CD4-positive, alpha-beta T cell treated with Interleukin-12 subunit alpha and Interleukin-12 subunit beta, for 1 hour (primary cell): ENCODE measurements at places on chromosomes 2 and 18.

- no peak for DNase-seq
These were observed 102.6 kb downstream of the DYSF start for GRCh38 chr2:71555798-71556454.

DNA sequence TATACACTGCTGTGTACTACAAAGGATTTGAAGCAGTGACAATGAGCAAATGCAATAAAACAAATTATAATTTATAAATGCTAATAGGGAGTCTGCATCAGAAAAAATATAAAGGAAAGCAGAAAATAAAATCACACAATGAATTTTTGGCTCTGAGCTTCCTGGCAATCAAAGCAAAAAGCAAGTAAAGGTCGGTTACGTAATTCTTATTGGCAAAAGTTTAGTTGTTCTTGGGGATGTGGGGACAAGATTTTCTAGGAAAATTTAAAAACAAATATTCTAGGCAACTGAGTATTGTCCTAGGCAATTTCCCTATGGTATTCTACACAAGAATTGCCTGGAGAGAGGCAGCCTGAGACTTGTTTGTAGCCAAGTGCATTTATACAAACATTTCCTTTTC lies 1.8 kb downstream of the ORC2 start:
- DNase-seq, result no peak

GRCh38 chr2:75140288-75140687 lies 59.0 kb downstream of the TACR1 start:
- DNase-seq, result no peak

GRCh38 chr2:233270366-233270765 lies 18.9 kb downstream of the ATG16L1 start:
- DNase-seq, result peak; percentile 64

DNA sequence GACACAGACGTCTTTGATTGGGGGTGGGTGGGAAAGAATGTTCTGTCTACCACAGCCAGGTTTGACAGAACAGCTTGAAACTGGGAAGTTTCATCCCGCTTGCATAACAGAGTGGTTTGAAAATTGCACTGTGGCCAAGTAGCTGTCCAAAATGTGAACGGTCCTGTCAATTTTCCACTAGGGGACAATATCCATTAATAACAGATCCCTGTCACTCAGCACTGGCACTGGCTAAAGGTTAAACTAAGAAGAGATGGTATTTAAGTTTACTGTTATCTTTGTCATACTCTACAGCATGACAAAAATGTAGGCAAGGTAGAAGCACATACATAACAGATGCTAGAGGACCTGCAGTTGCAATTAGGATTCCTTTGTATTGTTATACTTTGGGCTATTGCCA lies 55.6 kb upstream of the ACMSD start:
- DNase-seq, result peak; percentile 4

DNA sequence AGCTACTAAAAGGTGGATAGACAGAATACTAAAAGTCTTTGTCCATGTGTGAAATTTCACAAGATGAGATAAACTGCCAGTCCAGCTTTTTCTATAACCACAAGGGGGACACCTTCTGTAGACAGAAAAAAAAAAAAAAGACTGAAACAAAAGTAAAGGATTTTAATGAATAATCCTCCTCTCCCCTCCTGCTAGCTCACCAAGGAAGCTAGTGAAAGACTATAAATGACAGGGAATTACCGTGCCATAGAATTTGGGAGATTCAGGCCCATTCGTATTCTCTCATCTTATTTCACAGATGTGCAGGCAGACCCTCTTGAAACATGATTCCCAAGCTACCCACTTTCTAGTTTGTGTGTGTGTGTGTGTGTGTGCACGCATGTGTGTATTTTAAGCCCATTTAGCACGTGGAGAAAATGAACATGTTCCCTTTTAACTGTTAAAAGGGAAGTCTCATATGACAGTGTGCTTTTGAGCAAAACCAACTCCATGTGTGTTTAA lies 36.3 kb upstream of the SLC8A1 start:
- no peak for DNase-seq

- peak; percentile 32 for DNase-seq
These were observed 5.9 kb downstream of the SCYGR3 start for GRCh38 chr2:227608561-227609338.

GRCh38 chr2:85900366-85900765 lies 11.6 kb upstream of the ST3GAL5 start:
- no peak for DNase-seq

DNA sequence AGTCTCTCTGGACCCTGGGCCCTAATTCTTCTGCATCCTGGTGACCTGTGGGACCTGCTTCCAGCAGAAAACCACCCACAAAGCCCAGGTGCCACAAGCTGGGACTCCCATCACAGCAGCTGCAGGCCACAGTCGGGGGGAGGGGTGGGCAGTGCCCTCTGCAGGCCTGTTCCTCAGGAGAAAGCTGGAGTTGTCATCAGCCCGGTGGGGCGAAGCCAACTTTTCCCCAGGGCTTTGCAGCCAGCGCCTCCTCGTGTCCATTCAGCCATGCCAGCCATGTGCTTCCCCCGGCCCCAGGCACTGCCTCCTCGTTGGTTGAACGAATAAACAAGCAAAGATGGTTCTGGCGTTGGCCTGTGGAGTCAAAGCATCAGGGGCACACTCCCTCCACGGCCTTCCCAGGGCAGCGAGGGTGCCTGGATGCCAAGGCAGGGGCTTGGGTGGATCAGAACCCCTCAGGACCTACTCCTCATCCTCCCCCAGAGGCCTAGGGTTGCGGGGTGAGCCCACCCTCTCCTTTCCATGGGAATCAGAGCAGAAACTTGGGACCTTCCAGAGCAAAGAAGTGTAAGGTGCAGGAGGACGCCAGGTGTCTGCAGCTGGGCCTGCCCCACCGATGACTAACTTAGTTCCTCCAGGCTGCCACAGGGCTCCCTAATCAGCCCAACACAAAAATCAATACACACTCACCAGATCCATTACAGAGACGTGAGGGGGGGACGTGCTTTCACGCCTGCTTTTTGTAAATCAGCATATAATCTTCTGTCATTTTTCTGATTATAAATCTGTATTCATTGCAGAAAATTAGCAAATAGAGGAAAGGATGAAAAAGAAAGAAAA lies 75.7 kb upstream of the RAB6C start:
- no peak for DNase-seq

GRCh38 chr2:208354964-208355381 lies 51.6 kb upstream of the PTH2R start:
- DNase-seq, result no peak

- DNase-seq, result no peak
These were observed 64.8 kb upstream of the DARS1 start for GRCh38 chr2:136049991-136050920.

GRCh38 chr18:55641486-55641885 lies 53.5 kb upstream of the TCF4 start:
- no peak for DNase-seq

DNA sequence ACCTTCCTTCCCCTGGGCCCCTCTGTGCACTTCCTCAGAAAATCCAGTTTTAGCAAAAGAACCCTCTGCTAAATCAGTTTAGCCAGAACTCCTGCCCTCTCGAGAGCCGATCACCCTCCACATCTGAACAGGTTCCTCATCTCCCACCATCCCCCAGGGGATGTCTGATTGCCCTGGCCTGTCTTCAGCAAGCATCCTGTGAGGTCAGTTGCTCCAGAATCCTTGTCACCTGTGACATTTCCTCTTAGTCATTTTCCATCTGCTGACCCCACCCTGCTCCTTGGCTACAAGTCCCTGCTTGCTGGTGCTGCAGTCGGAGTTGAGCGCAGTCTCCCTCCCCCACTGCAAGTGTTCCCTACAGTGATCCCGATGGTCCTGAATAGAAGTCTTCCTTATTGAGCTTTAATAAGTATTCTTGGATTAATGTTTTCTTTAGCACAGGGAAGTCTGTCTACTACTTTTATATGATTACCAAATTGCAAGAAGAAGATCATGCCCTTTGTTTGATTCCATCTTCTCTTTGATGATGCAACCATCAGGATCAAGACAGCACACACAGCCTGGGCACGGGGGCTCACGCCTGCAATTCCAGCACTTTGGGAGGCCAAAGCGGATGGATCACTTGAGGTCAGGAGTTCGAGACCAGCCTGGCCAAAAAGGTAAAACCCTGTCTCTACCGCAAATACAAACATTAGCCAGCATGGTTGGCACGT lies 30.9 kb upstream of the UBE2F start:
- no peak for DNase-seq

DNA sequence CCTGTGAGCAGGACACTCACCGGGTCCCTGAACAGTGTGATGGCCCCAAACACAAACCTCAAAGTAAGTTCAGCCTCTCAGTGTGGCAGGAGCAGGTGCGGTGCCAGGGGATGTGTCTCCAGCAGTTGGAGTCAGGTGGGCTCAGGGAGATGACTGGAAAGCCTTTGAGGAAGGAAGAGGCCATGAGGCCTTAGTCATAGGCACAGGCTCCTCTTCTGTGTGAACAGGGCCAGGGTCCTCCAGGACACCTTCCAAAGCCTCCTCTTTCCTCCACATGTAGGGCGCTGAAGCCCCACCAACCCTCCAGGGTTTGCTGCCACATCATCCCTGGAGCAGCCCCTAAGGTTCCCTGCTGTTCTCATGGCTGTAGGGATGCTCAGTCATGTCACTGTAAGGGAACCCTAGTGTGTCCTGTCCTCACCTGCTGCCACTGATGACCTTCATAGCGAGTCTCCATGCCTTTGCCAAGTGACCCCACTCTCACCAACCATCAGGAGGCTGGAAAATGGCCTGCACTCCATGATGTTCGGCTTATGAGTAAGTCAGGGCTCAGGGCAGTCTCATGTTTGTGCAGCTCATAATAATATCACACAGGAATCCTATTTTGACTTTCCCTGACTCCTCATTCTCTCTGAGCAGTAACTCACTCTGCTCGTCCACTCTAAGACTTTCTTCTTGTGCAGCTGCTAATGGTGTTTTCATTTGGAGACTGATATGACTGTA lies 1152.9 kb downstream of the RPIA start:
- DNase-seq, result no peak

GRCh38 chr2:203730883-203731282 lies 24.4 kb downstream of the CD28 start:
- no peak for DNase-seq

DNA sequence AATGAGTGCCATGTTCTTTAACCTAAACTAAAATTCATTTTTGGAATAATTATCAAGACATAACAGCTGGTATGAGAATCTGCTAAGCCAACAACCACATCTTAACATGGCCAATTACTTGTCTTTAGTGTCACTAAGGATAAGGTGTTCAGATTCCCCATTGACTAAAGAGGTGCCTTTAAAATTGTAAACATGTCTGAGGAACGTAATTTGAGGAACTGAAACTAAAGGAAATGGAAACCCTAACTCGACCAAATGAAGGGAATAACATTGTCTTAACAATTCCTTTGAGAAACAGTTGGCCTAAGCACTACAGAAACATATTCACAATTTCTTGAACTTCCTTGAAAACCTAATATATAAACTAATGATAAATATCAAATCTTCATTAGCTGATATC lies 355.4 kb upstream of the GULP1 start:
- no peak for DNase-seq

DNA sequence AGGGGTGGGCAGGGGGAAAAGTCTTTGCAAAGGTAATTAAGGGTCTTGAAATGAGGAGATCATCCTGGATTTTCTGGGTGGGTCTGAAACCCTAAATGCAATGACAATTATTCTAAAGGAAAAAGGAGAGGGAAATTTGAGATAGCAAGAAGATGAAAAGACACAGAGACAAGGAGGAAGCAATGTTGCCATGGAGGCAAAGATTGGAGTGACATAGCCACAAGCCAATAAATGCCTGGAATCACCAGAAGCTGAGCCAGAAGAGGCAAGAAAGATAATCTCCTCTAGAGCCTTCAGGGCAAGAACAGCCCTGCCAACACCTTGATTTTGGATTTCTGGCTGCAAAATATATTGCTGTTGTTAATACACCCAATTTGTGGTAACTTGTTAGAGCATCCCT lies 1246.3 kb upstream of the PIK3C3 start:
- no peak for DNase-seq

- no peak for DNase-seq
These were observed 35.7 kb upstream of the RAB1A start for GRCh38 chr2:65165558-65165957.

DNA sequence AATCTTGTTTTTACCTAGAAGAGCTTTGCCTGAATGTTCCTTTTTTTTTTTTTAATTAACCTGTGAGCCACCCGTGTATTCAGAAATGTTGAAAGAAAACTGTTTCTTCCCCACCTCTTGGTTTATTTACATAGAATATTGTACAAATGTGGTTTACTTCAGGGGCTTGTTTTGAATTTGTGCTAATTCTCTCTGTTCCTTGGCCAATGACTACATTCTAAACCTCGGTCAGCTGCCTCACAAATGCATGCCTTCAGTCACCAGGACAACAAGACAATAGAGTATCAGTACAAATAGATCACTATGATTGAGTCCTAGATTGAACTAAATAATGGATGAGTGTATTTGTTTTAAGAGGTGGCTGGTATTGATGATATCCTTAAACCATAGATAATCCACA lies 36.0 kb downstream of the AGFG1 start:
- no peak for DNase-seq

DNA sequence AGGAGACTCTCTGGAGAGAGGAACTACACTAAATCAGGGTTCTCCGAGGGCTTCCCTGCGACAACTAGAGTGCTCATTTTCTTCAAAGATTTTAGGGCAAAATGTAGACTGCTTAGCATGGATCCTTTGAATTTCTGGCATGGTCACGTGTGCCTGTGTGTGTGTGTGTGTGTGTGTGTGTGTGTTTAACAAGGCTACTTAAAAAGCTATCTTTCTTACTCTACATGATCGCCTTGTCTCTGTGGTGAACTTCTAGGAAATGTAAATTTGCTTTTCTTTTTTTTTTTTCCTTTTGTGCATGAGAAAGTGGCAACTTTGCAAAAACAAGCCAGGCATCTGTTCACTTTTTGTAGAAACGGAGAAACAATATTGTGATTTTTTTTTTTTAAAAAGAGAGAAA lies 43.9 kb downstream of the SOX11 start:
- DNase-seq, result no peak

DNA sequence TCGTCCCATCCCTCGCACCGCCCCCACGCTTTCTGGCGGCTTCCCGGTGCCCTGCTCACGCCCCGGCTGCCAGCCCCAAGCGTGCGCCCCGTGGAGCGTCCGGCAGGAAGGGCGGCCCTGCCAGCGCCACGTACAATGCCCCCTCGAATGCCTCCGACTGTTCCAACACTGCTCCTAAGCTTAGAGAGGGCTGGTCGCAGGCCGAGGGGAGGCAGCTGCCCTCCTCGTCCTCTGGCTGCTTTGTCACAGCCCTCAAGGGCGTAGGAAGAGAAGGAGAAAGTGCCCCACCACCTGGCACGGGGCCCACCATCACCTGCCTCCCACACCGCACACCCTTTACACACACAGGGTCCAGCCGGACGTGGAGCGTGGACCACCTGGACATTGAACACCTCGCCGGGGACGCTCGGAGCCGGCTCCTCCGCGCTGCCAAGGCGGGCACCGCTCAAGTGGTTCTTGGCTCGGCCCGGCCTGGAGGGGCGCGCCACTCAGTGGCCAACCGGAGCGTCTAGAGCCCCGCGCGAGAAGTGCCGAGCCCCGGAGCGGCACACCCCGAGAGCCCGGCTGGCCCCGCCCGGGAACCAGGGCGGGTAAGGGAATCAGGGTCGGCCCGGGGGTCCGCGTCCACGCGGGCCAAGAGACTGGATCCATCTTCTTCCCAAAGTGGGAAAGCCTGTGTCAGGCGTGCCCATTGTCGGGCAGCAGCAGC lies 830 bp downstream of the DNER start:
- DNase-seq, result no peak
